Esophagus muscularis mucosa (tissue), 4 donors: ENCODE measurements at places on chromosomes 2 and 18. TPM values are rescaled to one million over a fixed set of nuclear protein-coding genes. Genes with fewer than 3 reads are reported as not detected.

ALPG gene
- not detected for total RNA-seq

PHOSPHO2 gene
- 3.3 TPM for total RNA-seq

TFCP2L1 gene
- total RNA-seq, result 1.6 TPM

NCKAP5 gene
- total RNA-seq, result 0.78 TPM

CGREF1 gene
- 0.50 TPM for total RNA-seq

MOGAT1 gene
- not detected for total RNA-seq

PROKR1 gene
- not detected for total RNA-seq

SPP2 gene
- not detected for total RNA-seq

TMBIM1 gene
- total RNA-seq, result 227 TPM

BMP10 gene
- total RNA-seq, result not detected

WNT6 gene
- 10.5 TPM for total RNA-seq

DNA sequence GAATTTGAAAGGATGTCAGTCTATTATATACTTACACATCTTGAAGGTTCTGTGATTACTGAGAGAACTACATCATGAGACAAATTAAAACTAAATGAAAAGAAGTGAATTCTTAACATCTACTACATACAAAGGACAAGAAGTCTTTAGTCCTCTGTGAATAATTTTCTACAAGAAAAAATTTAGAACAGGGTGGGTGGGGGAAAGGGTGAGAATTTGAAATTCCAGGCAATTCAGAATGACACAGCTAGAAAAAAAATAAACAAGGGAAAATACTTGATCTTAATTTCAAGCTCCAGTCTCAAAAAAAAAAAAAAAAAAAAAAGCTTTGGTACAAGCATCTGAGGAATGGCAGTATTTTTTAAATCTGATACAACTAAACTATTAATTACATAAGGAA is 15.5 kb downstream of the CUL3 start:
- H3K27me3 ChIP-seq, result no peaks in the 10 kb centered on the region
- H3K4me1 ChIP-seq, result peaks cover 87% of the 10 kb centered on the region
- no peak overlapping the region for H3K4me3 ChIP-seq
- no peak overlapping the region for H3K27ac ChIP-seq
- H3K36me3 ChIP-seq, result peaks cover 6% of the 10 kb centered on the region

DNA sequence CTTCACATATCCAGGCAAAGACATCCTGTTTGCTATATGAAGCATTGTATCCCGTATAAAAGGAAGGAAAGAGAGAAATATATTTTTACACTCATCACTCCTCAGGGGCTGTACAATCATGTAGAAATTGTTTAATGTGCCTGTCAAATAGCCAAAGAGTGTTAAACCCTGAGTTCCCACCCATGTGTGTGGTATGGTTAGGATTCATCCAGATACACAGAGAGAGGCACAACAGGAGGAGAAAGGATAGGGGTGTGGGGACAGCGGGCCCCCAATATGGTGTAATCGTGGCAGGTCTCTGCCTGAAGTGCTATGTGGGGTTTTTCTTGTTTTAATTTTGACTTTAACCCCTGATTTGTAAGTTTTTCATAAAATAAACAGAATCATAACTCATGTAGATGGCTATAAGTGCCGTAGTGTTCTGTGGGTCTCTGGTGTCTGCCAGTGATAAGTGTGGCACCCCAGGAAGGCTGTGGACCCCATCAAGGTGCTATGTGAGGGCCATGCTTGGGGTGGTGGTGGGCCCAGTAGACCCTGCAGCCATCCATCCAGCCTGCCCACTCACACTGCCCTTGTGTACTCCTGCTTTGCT is 10.2 kb upstream of the IL18R1 start:
- no peak overlapping the region for H3K27ac ChIP-seq
- no peaks in the 10 kb centered on the region for H3K27me3 ChIP-seq
- peaks cover 11% of the 10 kb centered on the region for H3K36me3 ChIP-seq
- DNase-seq, result no peak
- no peaks in the 10 kb centered on the region for H3K4me1 ChIP-seq
- H3K4me3 ChIP-seq, result no peak overlapping the region

GRCh38 chr18:76368976-76369375 is 126.1 kb downstream of the ZNF516 start:
- peaks cover 6% of the 10 kb centered on the region for H3K4me1 ChIP-seq
- no peak for DNase-seq
- no peak overlapping the region for H3K4me3 ChIP-seq
- H3K36me3 ChIP-seq, result peaks cover 24% of the 10 kb centered on the region

DNA sequence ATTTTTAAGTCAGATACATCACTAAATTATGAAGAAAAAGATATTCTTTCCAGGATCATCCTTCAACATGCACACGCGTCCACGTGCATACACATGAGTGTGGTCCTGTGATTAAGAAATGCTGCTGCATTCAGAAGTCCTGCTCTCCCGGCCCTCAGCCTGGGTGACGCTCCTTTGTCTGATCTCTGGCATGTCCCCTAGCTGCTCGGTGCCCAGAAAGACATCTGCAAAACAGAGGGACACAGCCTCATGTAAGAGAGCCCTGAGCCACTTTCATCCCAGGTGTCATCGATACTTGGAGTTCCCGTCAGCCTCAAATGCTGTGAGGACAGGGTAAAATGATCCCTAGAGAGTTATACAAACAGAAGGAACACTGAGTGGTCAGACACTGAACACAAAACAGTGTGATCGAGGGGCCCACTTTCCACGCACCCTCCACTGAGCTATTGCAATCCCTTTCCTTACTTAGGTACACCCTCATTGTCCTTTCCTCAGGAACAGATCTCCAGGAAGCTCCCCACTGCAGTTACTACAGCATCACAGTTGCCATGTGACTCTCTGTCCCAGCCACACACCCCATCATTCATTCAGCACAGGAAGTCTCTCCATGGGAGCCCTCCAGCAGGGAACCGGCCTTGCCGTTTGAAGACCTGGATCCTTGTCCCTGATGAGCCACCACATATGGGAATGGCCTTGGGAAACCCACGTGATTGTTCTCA is 32.1 kb downstream of the CRACDL start:
- H3K4me3 ChIP-seq, result no peak overlapping the region
- peaks cover 4% of the 10 kb centered on the region for H3K4me1 ChIP-seq
- no peak overlapping the region for H3K27ac ChIP-seq

- peaks cover 4% of the 10 kb centered on the region for H3K27me3 ChIP-seq
- no peak overlapping the region for H3K27ac ChIP-seq
- no peak overlapping the region for H3K4me3 ChIP-seq
Measured at GRCh38 chr2:119015845-119016244, 73.9 kb downstream of the MARCO start.

DNA sequence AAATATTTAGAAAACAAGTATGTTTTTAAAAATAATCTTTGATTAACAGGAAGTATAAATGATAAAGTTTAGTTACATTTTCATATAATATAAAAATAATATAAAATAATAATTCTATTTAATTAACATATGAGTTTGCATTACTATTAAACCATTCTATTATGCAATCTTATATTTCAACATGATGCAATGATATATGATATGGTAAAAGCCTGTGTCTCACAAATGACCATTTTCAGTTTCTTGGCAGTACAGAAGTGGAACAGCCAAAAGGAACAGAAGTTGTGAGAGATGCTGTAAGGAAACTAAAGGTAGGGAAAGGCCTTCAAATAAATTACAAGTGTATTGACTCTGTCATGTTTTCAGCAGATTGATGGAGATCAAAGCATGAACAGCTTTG is 230.8 kb downstream of the GULP1 start:
- peaks cover 41% of the 10 kb centered on the region for H3K4me1 ChIP-seq
- DNase-seq, result no peak
- no peaks in the 10 kb centered on the region for H3K27me3 ChIP-seq
- H3K36me3 ChIP-seq, result no peaks in the 10 kb centered on the region

DNA sequence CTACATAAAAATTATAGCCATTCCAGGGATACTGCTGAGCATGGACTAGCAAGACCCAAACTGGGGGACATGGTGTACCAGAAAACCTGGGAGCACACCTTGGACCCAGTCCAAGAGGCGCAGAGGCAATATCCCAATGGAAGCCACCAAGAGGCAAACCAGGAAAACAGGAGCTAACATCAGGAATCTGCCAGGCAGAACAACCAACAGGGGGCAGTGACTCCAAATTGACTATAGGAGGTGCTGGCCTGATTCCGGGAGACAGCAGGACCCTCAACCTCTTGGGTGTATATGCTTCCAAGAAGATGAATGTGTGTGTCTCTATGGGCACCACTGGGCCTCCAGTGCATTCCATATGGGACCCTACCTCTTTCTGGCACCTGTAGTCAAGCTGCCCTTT is 172.7 kb upstream of the ARL4C start:
- H3K4me3 ChIP-seq, result no peak overlapping the region
- no peaks in the 10 kb centered on the region for H3K36me3 ChIP-seq
- H3K27me3 ChIP-seq, result no peaks in the 10 kb centered on the region
- H3K4me1 ChIP-seq, result no peaks in the 10 kb centered on the region
- peak; percentile 81 for DNase-seq

DNA sequence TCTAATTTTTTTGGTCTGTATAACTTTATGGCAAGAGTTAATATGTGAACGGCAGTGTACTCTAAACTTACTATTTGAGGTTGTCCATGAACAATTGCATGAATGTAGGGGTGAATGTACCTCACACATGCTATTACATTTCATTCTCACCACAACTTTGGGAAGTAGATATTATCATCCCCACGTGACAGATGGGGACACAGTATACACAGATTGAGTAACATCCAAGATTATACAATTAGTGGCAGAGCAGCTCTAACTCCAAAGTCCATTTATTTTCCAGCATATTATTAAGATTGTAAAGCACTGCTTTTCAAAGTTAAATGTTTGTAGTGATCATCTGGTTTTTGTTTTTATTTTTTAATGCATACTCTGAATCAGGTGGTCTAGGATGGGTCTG is 622.1 kb upstream of the ZEB2 start:
- H3K27ac ChIP-seq, result no peak overlapping the region
- no peaks in the 10 kb centered on the region for H3K36me3 ChIP-seq
- H3K4me3 ChIP-seq, result no peak overlapping the region
- H3K4me1 ChIP-seq, result no peaks in the 10 kb centered on the region

- H3K27me3 ChIP-seq, result no peaks in the 10 kb centered on the region
- peak overlapping the region; percentile 9 for H3K4me3 ChIP-seq
- H3K36me3 ChIP-seq, result no peaks in the 10 kb centered on the region
- peak overlapping the region; percentile 88 for H3K27ac ChIP-seq
Measured at GRCh38 chr2:231673348-231673770, 35.0 kb upstream of the PTMA start.

DNA sequence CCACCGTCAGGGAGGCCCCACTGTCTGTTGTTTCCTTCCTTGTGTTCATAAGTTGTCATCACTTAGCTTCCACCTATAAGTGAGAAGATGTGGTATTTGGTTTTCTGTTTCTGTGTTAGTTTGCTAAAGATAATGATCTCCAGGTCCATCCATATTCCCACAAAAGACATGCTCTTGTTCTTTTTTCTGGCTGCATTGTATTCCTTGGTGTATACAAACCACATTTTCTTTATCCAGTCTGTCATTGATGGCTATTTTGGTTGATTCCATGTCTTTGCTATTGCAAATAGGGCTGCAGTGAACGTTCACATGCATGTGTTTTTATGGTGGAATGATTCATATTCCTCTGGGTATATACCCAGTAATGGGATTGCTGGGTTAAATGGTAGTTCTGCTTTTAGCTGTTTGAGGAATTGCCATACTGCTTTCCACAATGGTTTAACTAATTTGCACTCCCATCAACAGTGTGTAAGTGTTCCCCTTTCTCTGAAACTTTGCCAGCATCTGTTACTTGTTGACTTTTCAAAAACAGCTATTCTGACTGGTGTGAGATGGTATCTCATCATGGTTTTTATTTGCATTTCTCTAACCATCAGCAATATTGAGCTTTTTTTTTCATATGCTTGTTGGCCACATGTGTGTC is 156.6 kb upstream of the NOSTRIN start:
- no peak overlapping the region for H3K4me3 ChIP-seq
- H3K27me3 ChIP-seq, result no peaks in the 10 kb centered on the region
- DNase-seq, result no peak
- H3K4me1 ChIP-seq, result peaks cover 14% of the 10 kb centered on the region

GRCh38 chr2:185745864-185746859 is 7.6 kb downstream of the FSIP2 start:
- no peaks in the 10 kb centered on the region for H3K36me3 ChIP-seq
- no peak for DNase-seq
- H3K4me1 ChIP-seq, result no peaks in the 10 kb centered on the region
- H3K4me3 ChIP-seq, result no peak overlapping the region

GRCh38 chr18:55239740-55240139 is 280.5 kb upstream of the CCDC68 start:
- H3K27ac ChIP-seq, result no peak overlapping the region
- H3K4me3 ChIP-seq, result no peak overlapping the region
- H3K4me1 ChIP-seq, result peaks cover 34% of the 10 kb centered on the region

GRCh38 chr2:13537771-13538349 is 821.1 kb downstream of the TRIB2 start:
- DNase-seq, result no peak
- H3K4me1 ChIP-seq, result no peaks in the 10 kb centered on the region

DNA sequence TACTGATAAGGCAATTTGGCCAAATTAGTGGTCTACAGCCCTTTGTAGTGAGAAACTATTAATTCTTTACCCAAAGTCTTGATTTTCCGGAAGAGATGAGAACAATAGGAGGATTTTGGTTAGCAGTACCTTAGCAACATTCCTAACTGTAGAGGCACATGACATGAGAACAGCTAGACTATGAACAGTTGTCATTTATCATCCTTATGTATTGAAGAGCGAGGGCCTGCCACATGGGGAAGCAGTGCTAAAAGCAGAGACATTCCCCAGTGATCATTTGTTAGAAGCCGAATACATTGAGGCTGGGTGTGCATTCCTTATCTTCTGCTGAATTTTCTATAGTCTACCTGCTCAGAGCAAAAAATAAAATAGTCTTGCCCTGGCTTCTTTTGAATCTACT is 65.2 kb downstream of the RBBP8 start:
- no peak for DNase-seq
- H3K4me1 ChIP-seq, result no peaks in the 10 kb centered on the region
- no peaks in the 10 kb centered on the region for H3K27me3 ChIP-seq
- peaks cover 3% of the 10 kb centered on the region for H3K36me3 ChIP-seq
- H3K27ac ChIP-seq, result no peak overlapping the region
